Thoracic aorta endothelial cell (primary cell): ENCODE measurements at places on chromosomes 1 and 21. TPM values are rescaled to one million over a fixed set of nuclear protein-coding genes. Genes with fewer than 3 reads are reported as not detected.

Gene RPL5
- total RNA-seq = 1,489 and 1,517 TPM in 2 replicates

Gene PRAMEF8
- not detected in 2 replicates for total RNA-seq

Gene PRMT2
- 85.7 and 118 TPM in 2 replicates for total RNA-seq

Gene GNAT2
- total RNA-seq = 0.13 and 0.22 TPM in 2 replicates

Gene LAMC1
- total RNA-seq = 364 and 409 TPM in 2 replicates

Gene TNFRSF18
- total RNA-seq = not detected in 2 replicates

Gene TAF5L
- 24.6 and 28.4 TPM in 2 replicates for total RNA-seq

Gene SLC9C2
- total RNA-seq = not detected in 2 replicates

Gene LCE1B
- 0.22 TPM in 1 of 2 replicates, not detected in the other for total RNA-seq

Gene CFAP57
- total RNA-seq = 0.14 and 0.53 TPM in 2 replicates

Gene MCOLN2
- 0.27 and 0.36 TPM in 2 replicates for total RNA-seq

Gene JAK1
- 317 and 367 TPM in 2 replicates for total RNA-seq

Gene SYTL1
- 0.07 TPM in 1 of 2 replicates, not detected in the other for total RNA-seq

Gene LEFTY2
- 0.13 TPM in 1 of 2 replicates, not detected in the other for total RNA-seq

Gene TRIM62
- 2.7 and 3.2 TPM in 2 replicates for total RNA-seq

Gene ITLN1
- total RNA-seq = not detected in 2 replicates

Gene TTLL10
- not detected in 2 replicates for total RNA-seq

Gene KMO
- total RNA-seq = not detected in 2 replicates

Gene TMEM269
- total RNA-seq = 0.13 TPM in 1 of 2 replicates, not detected in the other

Gene SLC6A17
- total RNA-seq = 0.13 and 0.22 TPM in 2 replicates

Gene THEM5
- not detected in 2 replicates for total RNA-seq

Gene GREM2
- total RNA-seq = not detected in 2 replicates

Gene VANGL2
- total RNA-seq = not detected in 2 replicates

Gene FCGR3A
- total RNA-seq = not detected in 2 replicates

Gene TFAP2E
- total RNA-seq = under 0.01 TPM in 1 of 2 replicates, not detected in the other

Gene TSPAN1
- 0.80 and 0.93 TPM in 2 replicates for total RNA-seq

Gene RIT1
- 30.0 and 35.0 TPM in 2 replicates for total RNA-seq

Gene IRF6
- total RNA-seq = 14.1 and 20.8 TPM in 2 replicates
